ENCODE measurements at places on chromosomes 7 and 10. TPM values are rescaled to one million over a fixed set of nuclear protein-coding genes. Genes with fewer than 3 reads are reported as not detected.

Gene ACSM6
- not detected for total RNA-seq

Gene ZNF853
- total RNA-seq: 1.9 TPM

Gene DENND2A
- total RNA-seq: under 0.01 TPM

Gene LIPF
- total RNA-seq: not detected

Gene ITPRID1
- total RNA-seq: not detected

All from bladder microvascular endothelial cell (primary cell).